ENCODE measurements at places on chromosomes 12 and 14.
A peak's percentile ranks its signal among the peaks of the same experiment; 100 is the strongest.

GRCh38 chr14:56351861-56352260 is 227.7 kb upstream of the TMEM260 start:
- DNase-seq: no peak

DNA sequence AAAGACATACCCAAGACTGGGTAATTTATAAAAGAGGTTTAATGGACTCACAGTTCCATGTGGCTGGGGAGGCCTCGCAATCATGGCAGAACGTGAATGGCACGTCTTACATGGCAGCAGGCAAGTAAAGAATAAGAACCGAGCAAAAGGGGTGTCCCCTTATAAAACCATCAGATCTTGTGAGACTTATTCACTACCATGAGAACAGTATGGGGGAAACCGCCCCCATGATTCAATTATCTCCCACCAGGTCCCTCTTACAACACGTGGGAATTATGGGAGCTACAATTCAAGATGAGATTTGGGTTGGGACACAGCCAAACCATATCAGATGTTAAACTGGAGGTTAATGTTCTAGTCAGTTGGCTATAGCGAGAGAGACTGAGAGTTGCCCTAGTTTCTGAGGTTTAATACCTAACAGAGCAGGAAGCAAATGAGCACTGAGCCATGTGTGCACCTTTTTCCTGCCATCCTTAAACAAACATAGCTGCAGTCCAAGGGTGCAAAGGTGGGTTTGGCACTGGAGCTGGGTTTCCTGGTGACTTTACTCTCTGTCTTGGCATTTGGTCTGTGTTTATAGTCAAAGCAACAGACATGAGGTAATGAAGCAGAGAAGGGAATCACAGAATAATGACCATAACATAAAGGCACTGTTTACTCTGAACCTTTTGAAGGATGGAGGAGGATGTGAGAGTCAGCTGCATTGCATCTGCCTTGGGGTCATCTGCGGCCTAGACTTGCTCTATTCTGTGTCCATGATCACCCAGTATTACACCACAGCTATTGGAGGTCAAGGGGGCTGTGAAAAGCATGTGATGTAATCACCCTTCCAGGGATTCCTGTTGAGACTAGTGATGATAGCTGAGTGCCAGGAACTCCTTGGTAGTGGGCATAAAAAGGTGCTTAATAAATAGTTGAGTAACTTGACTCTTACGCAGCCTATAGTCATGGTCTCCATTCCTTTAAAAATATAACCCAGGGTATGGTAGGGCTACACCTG is 83.6 kb upstream of the USP44 start:
- no peak for DNase-seq

DNA sequence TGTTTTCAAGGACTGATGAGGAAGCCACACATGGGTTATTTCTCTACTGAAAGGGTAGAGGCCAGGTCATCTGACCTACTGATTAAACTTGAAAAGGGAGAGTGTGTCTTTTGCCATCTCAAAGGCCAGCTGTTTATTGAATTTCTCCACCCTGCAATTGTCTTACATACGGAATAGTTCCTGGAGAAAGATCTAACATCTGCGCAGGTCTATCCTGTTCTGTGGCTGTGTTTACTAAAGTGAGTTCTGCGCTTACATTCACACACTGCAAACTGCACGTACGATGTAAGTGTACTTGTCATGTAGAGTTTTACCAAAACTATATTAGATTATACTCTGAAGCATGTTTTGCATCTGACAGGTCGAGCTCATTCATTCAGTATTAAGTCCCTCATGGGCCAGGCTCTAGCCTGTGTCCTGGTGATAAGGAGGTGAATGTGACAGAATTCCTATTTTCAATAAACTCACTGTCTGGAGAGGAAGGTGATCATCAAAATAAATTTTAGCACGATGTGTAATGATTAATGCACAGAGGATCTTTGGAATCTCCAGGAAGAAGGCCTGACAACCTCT is 96.6 kb downstream of the PRKCH start:
- peak; percentile 12 for DNase-seq

DNA sequence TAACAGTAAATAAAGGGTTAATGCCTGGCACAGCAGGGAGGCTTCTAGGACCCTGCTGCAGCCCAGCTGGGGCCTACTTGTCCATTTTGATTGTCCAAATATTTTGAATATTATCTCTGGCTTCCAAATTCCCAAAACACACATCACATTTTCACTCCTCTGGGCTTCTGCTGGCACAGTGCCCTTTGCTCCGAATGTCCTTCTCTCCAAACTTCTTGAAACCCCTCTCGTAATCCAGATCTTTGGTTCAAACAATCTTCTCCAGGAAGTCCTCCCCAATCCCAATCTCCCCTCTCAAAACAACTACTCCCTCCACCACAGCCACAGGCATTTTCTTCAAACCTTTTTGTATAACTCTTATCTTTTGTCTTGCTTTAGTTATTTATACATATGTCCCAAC is 225.6 kb downstream of the PPM1H start:
- no peak for DNase-seq

- no peak for DNase-seq
These were observed 2.1 kb upstream of the SLC16A7 start for GRCh38 chr12:59593761-59594160.

DNA sequence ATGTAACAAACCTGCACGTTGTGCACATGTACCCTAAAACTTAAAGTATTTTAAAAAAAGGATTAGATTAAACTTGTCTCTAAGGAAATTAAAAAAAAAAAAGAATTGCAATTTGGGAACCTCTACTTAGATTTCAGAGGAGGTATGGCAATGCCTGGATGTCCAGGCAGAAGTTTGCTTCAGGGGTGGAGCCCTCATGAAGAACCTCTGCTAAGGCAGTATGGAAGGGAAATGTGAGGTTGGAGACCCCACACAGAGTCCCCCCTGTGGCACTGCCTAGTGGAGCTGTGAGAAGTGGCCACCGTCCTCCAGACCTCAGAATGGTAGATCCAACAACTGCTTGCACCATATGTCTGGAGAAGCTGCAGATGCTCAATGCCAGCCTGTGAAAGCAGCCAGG is 279.6 kb upstream of the CCDC196 start:
- no peak for DNase-seq

GRCh38 chr14:99169776-99170356 is 102.1 kb downstream of the BCL11B start:
- no peak for DNase-seq

- DNase-seq: no peak
These were observed 258.4 kb upstream of the CRY1 start for GRCh38 chr12:107351713-107352112.

DNA sequence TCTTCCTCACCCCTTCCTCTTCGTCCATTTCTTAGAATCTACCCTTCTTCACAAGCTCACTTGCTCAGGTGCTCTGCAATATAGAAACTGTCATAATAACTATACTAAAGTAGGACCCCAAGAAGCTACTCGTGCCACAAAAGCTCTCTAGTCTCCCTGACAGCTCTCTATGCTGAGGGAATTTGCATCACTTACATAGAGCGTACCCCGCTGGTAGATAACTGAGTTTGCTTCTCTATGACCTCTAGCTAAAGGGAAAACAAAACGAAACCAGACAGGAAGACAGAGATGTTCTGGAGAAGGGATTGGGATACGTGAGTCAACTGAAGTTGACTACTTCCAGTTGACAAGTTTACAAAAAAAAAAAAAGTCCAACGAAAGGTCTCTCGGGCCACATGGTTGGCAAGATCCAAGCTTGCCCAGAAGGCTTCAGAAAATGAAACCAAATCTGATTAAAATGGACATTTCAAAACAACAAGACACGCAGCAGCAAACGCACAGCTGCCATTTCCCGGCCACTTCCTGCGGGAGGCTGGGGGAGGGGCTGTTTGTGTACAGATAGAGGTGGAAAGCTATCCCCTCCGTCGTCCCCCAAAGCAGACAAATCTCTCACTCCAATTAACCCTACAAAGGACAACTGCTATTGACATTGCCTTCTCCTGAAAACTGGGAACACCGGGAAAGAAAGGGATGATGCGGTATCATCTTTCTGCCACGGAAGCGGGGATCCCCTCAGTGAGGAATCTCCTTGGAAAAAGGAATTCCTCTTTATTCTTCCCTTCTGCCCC is 1.3 kb downstream of the BAZ2A start:
- peak; percentile 76 for DNase-seq

DNA sequence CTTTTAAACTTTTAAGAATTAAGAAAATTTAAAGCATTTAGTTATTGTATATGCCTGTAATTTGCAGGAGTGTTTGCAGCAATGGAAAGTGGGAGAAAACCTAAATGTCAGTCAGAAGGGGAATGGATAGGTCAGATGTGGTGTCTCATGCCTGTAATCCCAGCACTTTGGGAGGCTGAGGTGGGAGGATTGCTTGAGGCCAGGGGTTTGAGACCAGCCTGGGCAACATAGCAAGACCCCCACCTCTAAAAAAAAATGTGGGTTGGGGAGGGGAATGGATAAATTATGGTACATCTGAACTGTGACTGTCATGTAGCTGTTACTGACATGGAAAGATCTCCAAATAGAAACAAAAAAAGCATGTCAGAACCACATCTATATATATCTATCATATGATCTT is 2.1 kb downstream of the MRPL42 start:
- no peak for DNase-seq

DNA sequence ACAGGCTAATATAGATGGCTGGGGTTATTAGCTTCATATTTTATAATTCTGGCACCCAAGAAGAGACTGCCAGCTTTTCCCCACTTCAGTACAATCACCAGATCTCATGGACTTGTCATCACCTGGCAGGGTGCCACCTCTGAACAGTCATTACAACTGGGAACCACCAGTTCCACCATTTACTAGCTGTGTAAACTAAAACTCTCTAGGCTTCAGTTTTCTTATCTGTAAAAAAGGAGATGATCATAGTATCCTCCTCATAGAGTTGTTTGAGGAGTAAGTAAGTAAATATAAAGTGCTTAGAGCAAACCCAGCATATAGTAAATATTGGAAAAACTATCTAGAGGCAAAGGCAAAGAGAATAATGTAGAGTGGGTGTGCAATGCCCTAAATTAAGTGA is 19.3 kb downstream of the CPNE8 start:
- DNase-seq: peak; percentile 61

GRCh38 chr12:109557805-109558204 is 15.5 kb downstream of the MMAB start:
- no peak for DNase-seq

- DNase-seq: no peak
These were observed 112.0 kb downstream of the TMX1 start for GRCh38 chr14:51351997-51352396.

DNA sequence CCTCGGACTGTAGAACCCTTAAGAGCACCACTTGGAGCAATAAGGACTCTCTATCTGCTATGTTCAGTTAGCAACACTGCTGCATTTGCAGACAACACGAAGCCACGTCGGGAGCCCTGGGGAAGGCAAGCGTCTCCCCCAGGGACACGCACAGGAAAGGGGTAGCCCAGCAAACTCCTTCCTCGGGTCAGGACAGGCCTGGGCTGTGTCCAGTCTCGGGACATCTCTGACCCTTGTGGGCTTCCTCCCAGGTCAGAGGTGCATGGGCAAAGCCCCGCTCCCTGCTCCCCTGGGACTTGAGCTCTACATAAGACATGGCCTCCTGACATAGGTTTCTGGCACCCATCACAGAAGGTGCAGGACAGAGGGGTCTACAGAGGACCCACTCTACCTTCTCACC is 119.5 kb downstream of the PIWIL1 start:
- DNase-seq: no peak

DNA sequence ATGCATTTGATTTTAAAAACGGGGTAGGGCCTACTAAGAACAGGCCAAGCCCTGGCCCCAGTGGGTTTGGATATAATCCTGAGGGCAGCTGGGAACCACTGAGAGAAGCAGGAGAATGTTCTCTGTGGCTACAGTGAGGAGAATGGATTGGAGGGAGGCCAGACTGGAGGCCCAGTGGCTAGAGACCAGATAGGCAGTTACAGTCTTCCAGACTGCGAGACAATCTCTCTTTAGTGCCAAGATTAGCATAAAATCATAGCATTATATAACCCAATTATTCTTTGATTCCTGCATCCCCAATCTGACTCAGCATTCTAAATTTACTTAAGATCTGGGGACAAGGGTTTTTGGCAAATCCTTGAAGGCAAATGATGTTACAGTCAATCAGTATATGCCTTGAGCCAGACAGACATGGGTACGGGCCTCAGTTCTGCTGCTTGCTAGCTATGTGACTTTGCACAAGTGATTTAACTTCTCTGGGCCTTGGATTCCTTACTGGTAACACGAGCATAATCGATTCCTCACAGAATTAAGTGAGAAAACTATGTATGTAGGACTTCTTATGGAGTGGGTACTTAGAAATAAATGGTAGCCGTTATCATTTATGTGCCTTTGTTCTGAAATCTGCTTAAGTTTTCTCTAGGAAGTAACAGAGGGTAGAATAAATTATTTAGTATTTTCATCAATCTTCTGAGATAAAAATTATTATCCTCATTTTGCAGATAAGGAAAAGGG is 18.3 kb downstream of the NINJ2 start:
- DNase-seq: no peak

DNA sequence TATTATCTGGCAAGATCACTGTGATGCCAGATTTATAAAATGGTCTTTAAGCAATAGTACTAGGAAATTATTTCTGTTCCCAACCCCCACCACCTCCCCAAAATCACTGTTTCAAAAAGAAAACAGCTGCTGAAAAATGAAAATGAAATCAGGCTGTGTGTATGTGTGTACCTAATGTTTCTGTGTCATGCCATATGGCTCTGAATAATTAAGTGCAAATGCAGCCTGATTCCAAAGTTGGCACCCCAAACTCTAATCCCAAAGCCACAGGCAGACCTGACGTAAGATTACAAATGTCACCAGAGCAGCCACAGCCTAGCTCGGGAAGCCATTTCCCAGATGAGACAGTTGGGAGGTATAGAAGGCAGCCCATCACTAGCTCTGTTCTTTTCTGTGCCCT is 175.5 kb downstream of the MED13L start:
- no peak for DNase-seq

GRCh38 chr12:127911291-127911690 is 355.7 kb upstream of the TMEM132C start:
- no peak for DNase-seq

- no peak for DNase-seq
These were observed 3.3 kb downstream of the SLC39A9 start for GRCh38 chr14:69401841-69402240.

- DNase-seq: no peak
These were observed 362.6 kb downstream of the BCL11B start for GRCh38 chr14:98909251-98909944.

DNA sequence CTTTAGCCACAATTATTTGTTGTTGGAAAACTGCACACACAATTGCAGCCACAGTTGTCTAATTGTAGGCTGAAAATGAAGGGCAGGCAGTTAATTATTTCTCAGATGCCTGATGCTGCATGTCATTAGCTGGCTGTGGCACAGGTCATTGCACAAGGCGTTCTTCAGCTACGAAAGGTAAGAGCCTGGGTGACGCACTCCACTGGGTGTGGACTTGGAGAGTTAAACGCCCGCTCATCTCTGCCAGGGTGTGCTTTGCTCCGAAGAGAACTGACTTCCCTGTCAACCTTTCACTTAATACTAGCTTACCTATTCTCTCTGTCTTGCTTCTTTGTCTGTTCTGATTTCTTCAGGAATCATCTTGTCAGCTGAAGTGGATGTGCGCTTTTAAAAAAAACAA is 91.4 kb upstream of the CPM start:
- DNase-seq: no peak

Data from hematopoietic multipotent progenitor cell treated with erythropoietin and hydrocortisone succinate and interleukin-3 and kit ligand, for 6 days (in vitro differentiated cells).